Activated naive CD4-positive, alpha-beta T cell (primary cell): ENCODE measurements at places on chromosomes 1 and 21.

- DNase-seq, result no peak
Observed at GRCh38 chr1:40895601-40896000, 33.4 kb upstream of the CITED4 start.

DNA sequence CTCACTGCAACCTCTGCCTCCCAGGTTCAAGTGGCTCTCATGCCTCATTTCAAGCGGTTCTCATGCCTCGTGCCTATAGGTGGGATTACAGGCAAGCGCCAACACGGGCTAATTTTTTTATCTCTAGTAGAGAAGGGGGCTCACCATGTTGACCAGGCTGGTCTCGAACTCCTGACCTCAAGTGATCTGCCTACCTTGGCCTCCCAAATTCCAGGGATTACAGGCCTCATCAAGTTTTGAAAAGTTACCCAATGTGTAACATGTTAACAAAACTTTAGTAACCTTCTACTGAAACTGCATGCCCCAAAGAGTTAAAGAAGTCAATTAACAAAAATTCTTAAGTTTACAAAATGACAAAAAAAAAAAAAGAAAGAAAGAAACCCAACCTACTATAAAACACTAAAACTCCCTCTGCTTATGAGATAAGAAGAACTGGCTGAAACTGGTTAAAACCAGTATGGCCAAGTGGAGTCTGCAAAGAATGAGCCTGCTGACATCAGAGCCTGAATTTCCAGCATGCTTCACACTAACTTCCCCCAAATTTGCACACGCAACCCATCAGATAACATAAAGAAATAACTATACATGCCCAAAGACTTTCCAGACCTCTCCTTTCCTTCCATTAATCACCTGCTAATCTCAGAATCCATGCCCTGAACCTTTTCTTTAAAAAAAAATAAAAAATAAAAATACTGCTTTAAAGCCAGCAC, 25.5 kb upstream of the PSMG1 start:
- DNase-seq, result no peak

GRCh38 chr1:7460807-7461206, 310.3 kb upstream of the VAMP3 start:
- DNase-seq, result no peak

GRCh38 chr1:107273515-107273914, 132.7 kb downstream of the NTNG1 start:
- DNase-seq, result no peak

GRCh38 chr1:23074012-23074411, 54.7 kb downstream of the KDM1A start:
- no peak for DNase-seq

- DNase-seq, result no peak
Observed at GRCh38 chr1:5570931-5571330, 421.3 kb downstream of the NPHP4 start.

DNA sequence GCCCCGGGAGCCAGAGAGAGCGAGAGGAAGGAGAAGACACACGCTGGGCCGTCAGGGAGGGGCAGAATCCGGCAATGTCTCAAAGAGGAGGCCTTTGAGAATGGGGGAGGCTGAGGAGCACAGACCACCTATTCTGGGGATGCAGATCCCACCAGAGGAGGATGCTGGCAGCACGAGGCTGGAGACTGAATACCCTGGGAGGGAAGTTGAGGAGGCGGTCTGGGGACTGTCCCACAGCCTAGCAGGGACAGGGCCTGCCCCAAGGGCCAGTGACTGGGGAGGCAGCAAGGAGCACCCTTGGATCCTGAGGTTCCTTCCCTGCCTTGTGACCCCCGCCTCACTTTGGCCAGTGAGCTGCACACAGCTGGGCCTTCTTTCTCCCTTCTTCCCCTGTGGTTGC, 49.2 kb downstream of the SLC37A1 start:
- no peak for DNase-seq

DNA sequence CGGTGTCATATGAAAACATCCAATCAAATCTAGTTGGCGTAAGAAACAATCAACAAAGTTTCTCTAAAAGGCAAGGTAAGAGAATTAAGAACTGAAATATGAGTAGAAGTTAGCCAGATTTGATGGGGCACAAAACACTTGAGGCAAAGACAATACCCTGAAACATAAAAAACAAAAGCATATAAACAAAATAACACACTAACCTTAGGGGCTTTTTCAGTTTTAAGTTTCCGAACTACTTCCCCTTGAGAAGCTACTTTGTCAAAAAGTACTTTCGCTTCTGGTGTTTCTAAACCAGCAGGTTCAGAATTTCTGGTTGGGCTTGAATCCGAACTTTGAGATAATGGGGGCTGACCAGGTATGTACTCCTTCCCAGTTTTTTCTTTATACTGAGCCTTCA, 57.9 kb downstream of the EPRS1 start:
- DNase-seq, result no peak

DNA sequence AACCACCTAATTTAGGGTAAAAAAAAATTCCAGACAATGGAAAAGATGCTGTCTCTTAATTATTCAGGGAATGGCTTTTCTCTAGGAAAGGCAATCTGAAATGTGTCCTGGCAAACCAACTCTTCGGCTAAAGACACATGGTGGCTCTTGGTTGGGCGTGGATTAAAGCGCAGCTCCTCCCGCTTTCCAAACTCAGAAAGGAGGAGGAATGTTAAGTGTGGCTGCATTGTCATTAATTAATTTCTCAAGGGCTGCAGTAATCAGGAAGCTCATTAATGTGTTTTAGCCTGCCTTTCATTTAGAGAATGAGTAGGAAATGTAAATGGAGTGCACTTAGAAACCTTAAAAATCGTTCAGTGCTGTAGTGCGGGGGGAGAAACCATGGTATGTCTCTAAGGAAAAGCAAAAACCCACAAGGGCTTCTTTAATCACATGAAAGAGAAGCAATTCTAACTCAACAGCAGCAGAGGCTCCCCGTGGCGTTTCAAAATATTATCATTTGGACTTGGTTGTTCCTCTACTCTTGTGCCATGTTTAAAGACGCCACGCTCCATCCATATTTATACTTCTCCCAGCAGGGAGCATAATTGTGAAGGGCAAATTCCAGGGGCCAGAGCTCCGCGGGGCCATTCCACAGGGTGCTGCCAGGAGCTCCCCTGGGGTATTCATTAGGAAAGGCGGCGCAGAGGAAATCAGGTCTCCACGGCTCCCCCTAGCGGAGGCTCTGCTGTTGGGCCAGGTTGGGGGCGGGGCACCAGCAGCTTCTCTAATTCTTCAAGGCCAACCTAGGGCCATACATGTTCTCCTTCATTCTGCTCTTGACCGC, 91.9 kb upstream of the SSX2IP start:
- peak; percentile 64 for DNase-seq

DNA sequence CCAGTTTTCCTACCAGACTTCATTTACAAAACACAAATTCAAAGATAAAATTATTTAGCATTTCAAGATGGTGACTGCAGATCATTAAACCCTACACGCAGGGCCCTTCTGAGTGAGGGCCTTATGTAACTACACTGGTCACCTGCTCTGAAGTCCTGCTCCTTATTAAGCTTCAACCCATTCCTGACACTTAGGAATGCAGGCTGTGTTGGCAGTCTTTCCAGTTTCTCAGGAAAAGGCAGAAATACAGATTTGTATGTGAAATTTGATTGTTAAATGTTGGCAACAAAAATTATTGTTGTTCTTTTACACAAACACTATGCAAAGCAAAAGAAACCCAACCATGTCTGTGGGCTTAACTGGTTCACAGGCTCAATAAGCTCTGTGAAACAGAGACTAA, 25.8 kb upstream of the BCAS2 start:
- DNase-seq, result no peak

DNA sequence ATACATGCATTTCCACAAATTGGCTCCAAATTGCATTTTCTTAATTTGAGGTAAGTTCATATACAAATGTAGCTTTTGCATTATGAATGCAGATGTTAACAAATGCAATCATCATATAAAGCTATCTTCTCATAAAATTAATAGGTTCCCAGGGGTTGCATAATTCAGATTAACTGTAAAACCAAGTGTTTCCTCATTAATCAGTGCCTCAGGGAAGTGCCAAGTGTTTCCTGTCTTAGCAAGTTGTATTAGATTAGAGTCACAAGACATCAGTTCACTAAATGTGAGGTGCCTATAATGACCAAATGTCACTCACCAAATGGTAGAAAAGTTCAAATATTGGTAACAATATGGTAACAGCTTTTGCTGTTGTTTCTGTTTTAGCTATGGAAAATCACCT, 140.8 kb downstream of the PTGER3 start:
- no peak for DNase-seq

DNA sequence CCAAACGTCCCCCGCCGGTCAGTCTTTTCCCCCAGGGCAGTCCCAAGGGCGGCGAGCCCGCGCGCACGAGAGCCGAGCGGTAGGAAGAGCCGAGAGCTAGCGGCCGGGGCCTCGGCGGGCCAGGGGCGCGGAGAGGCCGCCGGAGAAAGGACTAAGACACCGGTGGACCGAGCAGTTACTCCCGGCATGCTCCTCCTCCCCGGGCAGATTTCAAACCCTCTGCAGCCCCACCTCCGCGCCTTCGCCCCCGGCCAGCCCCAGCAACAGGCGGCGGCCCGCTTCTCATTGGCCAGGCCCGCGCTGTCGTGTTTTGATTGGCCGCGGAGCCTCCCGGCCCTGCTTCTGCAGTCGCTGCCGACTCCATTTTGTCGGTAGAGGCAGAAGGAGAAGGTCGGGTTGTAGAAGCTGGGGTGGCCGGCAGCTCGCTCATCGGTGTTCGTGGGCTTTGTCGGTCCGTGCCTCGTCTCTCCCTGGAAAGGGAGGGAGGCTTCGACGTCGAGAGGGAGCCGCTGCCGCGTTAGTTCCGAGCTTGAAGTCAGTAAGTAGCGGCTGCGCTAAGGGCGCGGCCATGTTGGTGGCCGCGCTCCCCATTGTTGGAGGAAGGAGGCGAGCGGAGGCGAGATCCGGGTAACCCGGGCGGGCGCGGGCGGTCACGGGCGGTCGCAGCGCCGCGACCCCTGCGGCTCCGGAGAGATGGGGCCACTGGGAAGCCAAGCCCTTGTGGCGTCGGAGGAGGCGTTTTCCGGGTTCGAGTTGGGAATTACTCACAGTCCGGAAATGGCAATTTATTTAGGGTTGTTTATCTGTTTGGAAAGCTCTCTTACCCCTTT, at the start of gene PNRC2:
TSS of gene PNRC2 (plus strand) at position 368 of the 830 bp plus-strand sequence. CDS start 1,630 bp downstream, outside the sequence.
- DNase-seq, result peak; percentile 95

DNA sequence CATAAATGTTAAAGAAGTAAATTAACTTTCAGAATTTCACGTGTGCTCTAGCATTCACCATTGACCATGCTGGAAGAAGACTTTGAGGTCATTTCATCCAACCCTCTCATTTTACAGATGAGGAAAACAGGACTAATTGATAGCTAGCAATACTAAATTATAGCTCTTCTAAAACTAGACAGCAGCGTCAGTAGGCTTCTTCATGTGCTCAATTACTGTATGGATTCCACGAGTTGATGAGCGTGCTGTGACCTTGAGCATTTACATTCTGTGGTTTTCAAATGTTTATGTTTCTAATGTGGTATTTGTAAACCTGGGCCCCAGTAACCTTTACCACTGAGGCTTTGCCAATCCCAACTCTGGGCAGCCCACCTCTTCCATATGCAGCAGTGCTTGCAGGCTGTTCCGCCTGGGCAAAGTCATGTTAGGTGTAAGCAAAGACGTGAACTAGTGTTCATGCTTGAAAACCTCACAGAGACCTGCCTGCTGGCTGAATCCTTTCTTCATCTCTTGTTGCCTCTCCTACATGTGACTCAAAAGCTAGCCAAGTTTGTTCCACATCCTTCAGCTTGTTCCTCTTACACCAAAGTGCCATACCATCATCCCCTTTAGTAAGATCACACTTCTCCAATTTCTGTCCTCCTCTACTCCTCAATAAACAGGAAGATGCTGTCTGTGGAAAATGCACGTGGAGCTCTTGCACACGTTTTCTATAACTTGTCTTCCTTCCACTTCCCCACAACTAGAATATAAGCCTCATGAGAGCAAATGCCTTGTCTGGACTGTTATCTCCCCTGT, 17.2 kb downstream of the KCNJ15 start:
- DNase-seq, result no peak

DNA sequence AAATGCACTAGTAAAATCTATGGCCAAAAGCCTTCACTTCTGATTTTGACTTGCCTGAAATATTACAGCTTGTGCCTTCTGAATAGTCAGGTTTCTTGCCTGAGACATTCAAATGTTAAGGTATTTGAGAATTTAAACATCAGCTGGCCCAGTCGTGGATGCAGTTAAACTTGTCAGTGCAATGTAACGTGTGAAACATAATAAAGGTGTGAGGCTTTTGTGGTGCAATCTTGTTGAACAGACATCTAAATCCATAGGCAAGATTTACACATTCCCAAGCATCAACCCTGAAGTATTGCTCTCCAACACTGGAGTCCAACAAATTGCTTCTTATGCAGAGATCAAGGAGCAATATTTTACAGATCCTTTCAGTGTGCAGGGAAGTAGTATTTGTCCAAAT, 4.4 kb downstream of the CCN1 start:
- DNase-seq, result no peak

DNA sequence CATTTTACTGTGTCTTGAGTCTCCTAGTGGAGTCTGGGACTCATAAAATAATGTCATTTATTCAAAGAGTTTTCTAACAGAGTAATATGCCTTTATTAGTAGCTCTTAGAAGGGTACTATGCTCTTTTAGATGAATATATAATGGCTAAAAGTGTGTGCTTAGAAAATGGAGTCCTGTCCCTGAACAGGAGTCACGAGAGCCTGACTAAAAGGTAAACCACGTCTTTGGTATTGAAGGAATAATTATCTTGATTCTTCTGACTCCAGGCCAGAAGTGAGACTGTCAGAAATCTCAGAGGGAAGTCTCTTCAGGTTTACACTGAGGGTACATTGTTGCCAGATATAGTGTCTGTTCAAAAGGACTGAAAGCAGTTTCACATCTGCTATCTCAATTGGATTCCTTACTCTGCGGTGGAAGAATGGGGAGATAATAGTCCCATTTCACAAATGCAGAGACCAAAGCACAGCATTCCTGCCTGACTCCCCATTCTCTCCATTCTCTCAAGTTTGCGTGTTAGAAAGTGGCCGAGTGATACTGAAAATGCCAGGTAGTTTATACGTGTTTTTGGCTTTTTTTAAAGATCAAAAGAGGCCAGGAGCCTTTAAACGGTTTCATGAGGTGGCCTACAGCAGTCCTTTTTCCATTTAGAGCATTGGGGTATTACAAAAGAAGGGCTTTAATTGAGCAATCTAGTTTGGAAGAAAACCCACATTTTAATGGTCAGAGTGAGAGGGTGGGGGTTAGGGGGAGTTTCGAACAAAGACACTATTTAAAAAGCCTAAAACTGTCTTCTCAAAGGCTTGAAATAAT, 176.6 kb downstream of the VPS13D start:
- no peak for DNase-seq

- DNase-seq, result no peak
Observed at GRCh38 chr1:218463194-218464156, 118.3 kb downstream of the TGFB2 start.

DNA sequence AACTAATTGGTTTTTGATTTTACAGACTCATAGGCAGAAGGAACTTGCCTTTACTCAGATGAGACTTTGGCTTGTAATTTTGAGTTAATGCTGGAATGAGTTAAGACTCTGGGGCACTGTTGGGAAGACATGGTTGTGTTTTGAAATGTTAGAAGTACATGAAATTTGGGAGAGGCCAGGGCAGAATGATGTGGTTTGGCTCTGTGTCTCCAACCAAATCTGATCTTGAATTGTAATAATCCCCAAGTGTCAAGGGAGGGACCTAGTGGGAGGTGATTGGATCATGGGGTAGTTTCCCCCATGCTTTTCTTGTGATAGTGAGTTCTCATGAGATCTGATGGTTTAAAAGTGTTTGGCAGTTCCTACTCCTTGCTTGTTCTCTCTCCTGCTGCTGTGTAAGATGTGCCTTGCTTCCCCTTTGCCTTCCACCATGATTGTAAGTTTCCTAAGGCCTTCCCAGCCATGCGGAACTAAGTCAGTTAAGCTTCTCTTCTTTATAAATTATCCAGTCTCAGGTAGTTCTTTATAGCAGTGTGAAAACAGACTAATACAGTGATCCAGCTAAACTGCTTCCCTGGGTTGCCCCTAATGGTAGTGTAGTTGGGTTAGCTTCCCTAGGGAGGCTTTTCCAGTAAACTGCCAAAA, 10.2 kb downstream of the CPT2 start:
- no peak for DNase-seq
